Stimulated activated CD8-positive, alpha-beta memory T cell treated with anti-CD3 and anti-CD28 coated beads, Interleukin-2, amount 100 ng/mL, for 1 hour (primary cell): ENCODE measurements at places on chromosomes 7 and 10.

GRCh38 chr10:70744617-70745143 lies 40.5 kb downstream of the TBATA start:
- DNase-seq = no peak

DNA sequence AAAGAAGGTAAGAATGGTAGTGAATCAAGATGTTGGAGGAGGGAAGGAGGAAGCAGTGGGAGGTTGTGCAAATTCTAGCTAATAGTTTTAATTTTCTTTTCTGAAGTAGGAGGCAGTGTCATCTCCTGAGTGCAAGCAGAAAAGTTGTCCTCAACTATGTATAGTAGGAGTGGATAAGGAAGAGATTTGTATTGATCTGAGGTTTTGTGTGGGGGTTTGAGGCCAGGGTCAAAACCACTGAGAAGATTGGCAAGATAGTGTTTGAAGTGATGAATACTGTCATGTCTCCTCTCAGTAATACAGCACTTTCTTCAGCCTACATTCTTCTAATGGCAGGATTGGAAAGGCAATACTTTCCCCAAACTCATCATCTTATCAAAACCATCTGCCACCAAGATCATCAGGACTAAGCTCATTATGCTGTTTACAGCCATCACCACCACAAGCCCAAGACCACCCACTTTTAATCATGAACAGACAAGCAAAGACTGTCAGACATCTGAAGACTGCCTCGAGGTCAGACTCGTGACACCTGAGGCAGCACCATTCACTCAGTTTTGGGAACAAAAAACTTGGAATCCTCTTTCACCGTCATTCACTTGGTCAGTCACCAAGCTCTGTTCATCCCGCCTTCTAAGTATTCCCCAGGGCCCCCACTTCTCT lies 1.5 kb upstream of the MIOS start:
- no peak for DNase-seq

GRCh38 chr10:12212454-12212853 lies 16.5 kb downstream of the CDC123 start:
- no peak for DNase-seq

GRCh38 chr7:69172357-69173077 lies 425.8 kb upstream of the AUTS2 start:
- no peak for DNase-seq

DNA sequence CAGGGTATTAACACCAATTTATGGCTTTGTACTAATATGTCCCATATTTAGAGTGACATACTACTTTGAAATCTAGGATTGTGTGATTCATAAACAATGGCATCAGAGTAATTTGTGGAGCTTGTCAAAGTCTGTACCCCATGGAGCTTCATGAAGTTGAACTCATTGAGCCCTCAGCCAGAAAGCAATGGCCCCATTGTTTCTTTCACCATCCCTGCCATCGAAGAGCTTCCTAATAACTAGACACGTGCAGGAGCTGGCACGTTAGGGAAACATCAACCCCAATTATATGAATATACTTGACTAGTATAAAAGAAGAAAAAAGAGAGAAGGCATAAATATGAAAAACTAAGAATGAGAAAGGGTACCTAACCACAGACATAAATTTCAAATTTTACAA lies 206.6 kb downstream of the CXCL12 start:
- DNase-seq = no peak

GRCh38 chr7:8390262-8390626 lies 43.2 kb upstream of the NXPH1 start:
- DNase-seq = no peak

DNA sequence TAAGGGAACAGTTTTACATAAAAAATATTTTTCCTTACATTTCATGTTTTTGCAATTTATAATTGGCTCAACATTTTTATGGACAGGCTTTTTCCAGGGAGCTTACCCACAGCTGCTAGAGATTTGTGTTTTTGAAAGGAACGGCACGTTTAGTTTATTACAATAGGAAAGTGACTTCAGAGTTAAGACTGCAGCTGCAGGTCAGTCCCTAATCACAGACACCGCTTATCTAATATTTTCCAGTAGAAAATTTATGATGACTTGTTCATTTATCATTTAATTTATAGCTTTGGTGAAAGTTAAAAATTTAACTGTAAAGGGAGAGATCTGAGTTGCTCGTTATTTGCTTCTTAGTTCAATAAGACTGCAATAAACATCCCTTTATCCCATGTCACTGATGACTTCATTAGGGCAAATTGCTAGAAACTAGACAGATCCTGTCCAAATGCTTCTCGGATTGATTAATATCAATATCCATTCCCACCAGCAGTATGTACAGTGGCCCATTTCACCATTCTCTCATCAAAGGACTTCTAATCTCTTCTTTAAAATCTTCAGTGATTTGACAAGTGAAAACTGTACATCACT lies 97.0 kb upstream of the ODAD2 start:
- no peak for DNase-seq

DNA sequence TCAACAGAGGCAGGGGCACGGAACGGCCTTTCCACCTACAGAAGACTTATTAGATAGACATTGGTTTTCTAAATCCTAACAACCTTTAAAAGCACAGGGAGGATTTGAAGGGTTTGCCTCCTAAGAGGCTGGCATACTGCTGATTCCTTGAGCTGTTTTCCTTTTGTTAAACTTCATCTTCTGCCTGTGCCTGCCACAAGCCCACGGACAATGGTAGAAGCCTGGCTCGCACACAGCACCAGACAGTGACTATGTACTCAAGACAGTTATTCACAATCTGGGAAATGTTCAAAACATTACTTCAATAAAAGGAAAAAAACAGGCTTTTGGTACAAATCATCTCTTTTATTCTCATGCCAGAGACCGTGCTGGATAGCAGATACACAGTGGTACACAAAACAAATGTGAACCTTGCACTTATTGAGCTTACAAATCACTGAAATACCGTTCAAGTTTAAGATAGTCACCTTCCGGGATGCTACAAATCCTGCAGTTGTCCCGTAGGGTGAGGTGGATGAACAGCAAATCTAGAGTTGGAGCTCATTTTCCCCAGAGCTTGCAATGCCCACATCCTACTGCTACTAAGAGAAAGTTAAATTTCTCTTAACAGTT lies 63.9 kb downstream of the VPS41 start:
- no peak for DNase-seq

GRCh38 chr10:4807761-4808507 lies 18.1 kb upstream of the AKR1E2 start:
- DNase-seq = no peak

- no peak for DNase-seq
Observed at GRCh38 chr10:51326174-51326573, 251.9 kb downstream of the PRKG1 start.

GRCh38 chr10:96643920-96644319 lies 57.1 kb upstream of the TM9SF3 start:
- DNase-seq = no peak

DNA sequence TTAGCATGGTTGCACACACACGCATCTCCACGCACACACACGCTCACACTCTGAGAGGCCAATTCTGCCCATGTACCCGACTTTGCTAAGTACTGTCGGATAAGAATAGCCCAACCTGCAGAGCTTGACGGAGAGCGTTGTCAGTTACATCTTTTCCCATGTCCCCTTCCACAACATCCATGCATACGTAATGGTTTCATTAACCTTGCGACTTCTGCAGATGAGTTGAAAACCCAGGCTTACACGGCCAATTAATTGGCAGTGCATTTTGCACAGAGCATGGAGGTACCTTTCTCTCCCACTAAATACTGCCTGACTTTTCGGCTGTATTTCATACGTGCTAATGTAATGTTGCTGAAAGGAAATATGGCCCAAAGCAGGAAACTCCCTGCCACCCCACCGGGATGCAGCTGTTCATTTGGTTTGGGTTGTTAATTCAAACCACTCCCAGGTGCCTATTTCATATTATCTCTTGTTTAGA lies 291.2 kb upstream of the HABP2 start:
- no peak for DNase-seq

DNA sequence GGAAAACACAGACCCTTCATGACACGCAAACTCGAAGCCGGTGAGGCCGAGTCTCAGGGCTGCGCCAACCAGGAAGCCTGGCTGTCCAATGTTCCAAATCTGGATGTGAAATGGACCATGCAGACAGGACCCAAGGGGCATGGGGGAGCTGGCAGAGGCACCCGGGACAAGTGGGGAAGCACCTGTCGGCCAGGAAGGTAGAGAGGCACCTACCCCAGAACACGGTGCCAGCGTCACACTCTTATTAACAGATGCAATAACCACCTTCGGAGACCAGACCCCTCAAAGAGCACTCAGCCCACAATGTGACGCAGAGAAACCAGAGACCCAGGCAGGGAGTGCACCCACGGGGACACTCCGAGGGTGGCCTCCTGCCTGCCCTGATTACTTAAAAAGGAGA lies 88.3 kb upstream of the PDGFA start:
- no peak for DNase-seq

DNA sequence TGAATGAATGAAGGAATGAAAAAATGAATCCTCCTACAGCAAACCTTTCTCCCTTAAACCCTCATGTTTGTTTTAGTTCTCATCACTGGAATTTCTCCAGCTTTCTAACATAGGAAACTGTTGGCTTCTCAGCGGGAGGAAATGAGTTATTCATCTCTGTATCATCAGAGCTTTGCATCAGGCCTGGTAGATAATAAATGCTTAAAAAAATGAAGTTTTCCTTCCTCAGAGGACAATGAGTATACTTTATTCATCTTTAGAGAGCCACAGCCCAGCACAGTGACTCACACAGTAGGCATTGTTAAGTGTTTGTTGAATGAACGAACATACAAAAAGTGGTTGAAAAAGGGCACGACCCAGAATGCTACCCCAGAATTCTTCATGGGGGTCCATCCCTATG lies 62.6 kb downstream of the COL13A1 start:
- no peak for DNase-seq

DNA sequence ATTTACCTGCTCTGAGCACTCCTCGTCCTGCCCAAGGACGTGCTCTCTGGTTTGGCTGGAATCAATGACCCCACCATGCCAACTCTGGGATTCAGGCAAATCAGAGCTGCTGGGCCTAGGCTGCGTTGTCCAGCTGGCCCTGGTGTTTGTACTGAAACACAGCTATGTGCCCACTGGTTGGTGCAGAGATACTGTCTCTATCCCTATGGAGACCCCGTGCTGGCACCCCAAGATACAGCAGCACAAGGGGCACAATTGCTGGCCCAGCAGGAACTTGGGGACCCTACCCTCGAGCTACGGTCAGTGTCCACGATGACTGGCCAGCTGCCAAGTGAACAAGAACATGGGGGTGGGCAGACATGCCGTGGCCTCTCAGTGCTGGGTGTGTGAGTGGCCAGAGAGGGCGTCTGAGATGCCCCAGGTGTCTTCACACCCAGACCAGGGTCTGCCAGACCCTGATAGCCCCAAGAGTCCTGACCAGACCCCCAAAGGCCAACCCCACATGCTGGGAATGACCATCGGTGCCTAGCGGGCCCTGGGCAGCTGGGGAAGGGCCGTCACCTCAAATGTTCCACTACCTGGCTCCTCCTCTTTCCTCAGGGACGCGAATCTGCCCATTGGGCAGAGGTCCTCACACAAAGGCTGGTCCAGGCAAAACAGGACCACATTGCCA lies 79.3 kb upstream of the ZNF479 start:
- no peak for DNase-seq

DNA sequence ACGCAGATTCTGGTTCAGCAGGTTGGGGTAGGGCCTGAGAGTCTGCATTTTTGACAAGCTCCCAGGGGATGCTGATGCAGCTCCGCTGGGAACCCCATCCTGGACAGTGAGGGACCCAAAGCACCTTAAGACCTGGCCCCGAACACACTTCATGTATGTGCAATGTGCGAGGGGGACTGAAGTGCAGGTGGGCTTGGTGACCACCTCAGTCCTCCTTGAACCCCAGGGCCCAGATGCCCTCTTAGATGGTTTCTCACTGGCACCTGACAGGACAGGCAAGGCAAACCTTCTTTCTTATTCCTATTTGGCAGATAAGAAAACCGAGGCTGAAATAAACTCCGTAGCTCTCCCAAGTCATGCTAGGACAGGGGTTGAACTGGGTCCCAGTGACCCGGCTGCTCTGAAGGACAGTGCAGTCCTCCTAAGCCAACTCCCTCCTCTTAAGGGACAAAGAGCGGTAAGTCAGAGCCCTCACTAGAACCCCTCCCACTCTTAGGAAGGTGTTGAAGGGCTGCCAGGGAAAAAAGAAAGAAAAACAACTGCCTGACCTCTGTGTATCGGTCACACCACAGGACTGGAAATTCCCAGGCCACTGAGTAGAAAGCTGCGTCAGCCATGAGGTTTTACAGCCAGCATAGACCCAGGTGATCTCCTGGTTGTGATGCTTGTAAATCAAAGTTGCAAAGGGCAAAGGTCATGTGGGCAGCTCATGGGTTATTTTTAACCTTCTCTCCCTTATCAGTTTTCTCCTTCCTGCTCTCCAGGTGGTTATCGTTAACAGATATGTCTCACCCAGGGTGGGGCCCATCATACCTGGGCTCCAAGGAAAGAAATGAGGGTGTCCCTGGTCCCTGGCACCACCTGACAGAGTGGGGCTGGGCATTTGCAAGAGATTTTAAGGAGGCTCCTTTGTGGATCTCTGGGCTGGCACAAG lies 90.9 kb upstream of the SMNDC1 start:
- DNase-seq = no peak

DNA sequence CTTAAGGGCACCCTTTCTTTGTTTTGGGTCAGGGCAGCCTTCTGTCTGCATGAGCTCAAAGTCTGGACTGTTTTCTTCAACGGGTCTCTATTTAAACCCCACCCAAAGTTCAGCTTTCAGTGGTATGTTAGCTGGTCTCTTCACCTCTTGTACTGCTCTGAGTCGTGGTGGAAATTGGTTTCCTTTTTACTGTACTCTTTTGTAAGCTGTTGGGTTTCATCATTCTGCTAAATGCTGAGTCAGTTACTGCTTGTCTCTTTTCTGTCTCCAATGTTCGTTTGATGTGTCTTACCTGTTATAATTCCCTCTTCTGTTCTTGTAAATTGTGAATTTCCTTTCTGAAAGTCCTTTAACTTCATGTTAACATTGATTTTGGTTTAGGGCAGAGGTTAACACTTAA lies 64.1 kb upstream of the MALRD1 start:
- no peak for DNase-seq

DNA sequence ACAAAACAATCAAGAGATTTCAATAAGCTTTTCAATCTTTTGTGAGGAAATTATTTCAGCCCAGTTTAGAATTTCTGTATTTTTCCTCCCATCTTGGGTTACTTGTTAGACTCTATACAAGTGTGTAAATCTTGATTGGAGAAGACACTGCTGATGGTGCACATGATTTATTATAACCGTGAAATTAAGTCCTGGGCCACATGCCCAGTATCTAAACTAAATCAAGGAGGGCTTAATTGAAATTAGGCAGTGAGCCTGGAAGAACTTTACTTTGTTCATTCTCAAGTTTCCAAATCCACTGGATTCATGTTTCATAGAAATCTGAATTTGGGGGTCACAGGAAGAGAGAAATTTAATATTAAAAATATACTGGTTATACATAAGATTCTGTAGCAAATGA lies 44.5 kb downstream of the CSTF2T start:
- DNase-seq = no peak

- no peak for DNase-seq
Observed at GRCh38 chr7:102434039-102434486, 688 bp downstream of the ORAI2 start.

- DNase-seq = no peak
Observed at GRCh38 chr10:79058899-79059841, 9.6 kb upstream of the ZMIZ1 start.
